Common myeloid progenitor, CD34-positive (primary cell): ENCODE measurements at places on chromosomes 4 and X.

GRCh38 chrX:132568291-132568690, 79.5 kb upstream of the MBNL3 start:
- H3K36me3 ChIP-seq, result no peaks in the 10 kb centered on the region
- no peaks in the 10 kb centered on the region for H3K4me1 ChIP-seq
- DNase-seq, result no peak
- H3K4me3 ChIP-seq, result no peak overlapping the region
- H3K27ac ChIP-seq, result no peak overlapping the region

DNA sequence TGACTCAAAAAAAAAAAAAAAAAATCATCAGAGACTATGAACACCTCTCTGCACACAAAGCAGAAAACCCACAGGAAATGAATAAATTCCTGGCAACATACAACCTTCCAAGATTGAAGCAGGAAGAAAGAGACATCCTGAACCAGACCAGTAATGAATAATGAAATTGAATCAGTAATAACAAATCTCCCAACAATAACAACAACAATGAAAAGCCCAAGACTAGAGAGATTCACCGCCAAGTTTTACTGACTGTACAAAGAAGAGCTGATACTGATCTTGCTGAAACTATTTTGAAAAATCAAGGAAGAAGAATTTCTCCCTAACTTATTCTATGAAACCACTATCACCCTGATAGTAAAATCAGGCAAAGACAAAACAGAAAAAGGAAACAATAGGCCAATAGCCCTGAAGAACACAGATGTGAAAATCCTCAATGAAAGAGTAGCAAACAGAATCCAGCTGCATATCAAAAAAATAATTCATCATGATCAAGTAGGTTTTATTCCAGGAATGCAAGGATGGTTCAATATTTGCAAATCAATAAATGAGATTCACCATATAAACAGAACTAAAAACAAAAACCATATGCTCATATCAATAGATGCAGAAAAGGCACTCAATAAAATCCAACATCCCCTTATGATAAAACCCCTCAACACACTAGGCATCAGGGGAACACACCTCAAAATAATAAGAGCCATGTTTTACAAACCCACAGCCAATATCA, 31.0 kb upstream of the PLK4 start:
- H3K4me3 ChIP-seq, result no peak overlapping the region
- no peaks in the 10 kb centered on the region for H3K36me3 ChIP-seq
- no peaks in the 10 kb centered on the region for H3K27me3 ChIP-seq
- peak; percentile 40 for DNase-seq
- no peak overlapping the region for H3K27ac ChIP-seq

DNA sequence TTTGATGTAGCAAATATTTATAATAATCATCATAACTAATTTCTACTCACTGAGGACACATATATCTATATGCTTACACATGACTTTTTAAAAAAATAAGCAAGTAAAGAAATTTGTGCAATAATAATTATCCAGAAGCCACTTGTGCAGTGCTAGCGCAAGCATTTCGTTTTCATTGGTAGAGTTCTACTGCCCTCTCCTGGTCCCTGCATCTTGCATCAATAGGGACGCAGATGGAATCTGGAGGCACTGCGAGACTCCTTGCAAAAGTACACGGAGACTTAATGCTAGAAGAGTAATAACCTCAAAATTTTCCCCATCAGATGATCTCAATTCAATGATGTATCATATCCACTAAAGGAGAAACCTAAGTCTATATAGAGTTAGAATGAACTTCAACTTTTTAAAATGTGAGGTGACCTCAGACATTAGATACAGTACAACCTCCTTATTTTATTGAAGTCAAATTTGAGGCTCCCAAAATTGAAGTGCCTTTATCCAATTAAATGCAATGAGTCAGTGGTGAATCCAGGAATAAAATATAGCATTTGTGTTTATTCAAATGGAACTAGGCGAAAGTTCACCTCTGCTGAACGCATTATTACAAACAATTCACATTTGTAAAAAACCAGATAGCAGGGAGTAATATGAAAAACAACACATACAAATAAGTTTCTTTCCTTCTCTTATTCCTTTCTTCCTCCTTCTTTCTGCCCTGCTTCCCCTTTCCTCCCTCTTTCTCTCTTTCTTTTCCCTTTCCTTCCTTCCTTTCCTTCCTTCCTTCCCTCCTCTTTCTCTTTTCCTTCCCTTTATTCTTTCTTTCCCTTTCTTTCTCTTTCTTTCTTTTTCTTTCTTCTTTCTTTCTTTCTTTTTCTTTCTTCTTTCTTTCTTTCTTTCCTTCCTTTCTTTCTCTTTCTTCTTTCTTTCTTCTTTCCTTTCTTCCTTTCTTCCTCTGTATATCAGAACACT, 450.0 kb downstream of the ANKRD50 start:
- no peaks in the 10 kb centered on the region for H3K36me3 ChIP-seq
- H3K27me3 ChIP-seq, result no peaks in the 10 kb centered on the region
- no peak overlapping the region for H3K4me3 ChIP-seq
- H3K4me1 ChIP-seq, result no peaks in the 10 kb centered on the region
- DNase-seq, result peak; percentile 79
- no peak overlapping the region for H3K27ac ChIP-seq

- H3K4me3 ChIP-seq, result no peak overlapping the region
- H3K36me3 ChIP-seq, result no peaks in the 10 kb centered on the region
- no peak overlapping the region for H3K27ac ChIP-seq
- H3K27me3 ChIP-seq, result no peaks in the 10 kb centered on the region
- DNase-seq, result no peak
Observed at GRCh38 chr4:148355442-148356123, 86.6 kb downstream of the NR3C2 start.
